ENCODE measurements at places on chromosomes 5 and 9.

- DNase-seq, result no peak
Measured at GRCh38 chr9:126733005-126733404, 71.8 kb upstream of the ZBTB43 start.

DNA sequence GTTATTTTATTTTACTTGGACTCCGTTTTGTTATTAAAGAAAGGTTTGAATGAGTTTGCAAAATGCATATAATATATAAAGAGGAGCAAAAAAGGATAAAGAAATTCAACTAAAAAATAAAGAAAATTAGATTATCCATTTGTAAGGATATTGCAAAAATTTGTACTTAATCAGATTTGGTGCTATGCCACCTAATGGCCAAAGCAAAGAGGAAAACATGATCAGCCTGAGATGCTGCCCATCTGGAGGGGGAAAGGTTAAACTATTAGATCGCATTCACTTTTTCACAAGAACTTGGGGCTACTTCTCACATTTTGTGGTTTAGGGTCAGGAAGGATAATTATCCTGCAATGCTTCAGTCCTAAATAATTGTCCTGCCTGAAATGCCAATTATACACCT lies 350.6 kb downstream of the MLLT3 start:
- DNase-seq, result no peak

GRCh38 chr5:34923694-34924461 lies 5.5 kb upstream of the DNAJC21 start:
- DNase-seq, result no peak

GRCh38 chr5:140007311-140007710 lies 35.8 kb downstream of the NRG2 start:
- DNase-seq, result no peak

DNA sequence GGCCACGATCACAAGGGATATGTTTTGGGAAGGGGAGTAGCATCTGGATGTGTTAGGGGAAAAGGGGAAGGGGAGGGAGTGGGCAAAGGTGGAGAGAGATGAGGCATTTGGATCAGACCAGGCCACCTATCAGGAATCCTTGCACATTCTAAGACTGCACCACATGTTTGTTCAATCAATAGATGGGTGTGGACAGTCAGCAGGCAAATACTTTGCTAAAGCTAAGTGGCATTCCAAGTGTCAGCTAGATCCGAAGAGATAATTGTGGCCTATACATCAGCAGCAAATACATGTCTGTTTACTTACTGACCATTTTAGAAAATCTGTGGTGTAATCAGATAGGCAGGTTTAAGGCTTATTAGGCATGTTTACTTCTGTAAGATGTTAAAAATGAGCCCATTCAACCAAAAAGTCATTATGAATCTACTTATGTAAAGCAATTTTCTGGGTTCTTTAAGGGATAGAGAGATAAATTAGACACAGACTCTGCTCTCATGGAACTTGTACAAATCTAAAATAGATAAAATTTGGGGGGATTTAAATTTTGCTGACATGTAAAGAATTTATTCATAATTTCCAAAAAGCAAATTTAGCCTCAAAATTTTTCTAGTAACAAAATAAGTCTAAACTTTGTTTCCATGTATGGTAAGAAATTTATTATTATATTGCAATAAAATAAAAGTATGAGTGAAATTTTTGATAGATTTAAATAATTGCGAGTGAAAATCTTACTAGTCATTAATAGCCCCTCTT lies 107.3 kb downstream of the SNCAIP start:
- no peak for DNase-seq

DNA sequence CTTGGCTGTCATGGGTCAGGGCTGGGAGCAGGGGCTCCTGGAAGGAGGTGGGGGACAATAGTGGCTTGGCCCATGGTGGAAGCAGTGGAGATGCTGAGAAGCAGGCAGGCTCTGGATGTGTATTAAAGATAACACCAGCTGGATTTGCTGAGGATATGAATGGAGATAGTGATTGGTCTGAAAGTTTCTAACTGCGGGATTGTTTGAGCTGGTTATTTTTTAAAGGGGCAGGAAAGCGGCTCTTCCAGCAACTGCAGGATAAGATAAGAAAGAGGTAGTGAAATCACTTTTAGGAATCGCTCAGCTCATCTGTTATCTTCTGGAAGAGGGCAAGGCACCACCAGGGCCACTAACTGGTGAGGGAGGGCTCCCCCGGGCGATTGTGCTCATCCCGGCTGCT lies 125.5 kb downstream of the TENT4A start:
- DNase-seq, result no peak
